NCI-H2081 (cell line): ENCODE measurements at places on chromosomes 7 and 10.

GRCh38 chr10:131750171-131750895 is 150.5 kb upstream of the PPP2R2D start:
- DNase-seq = no peak

DNA sequence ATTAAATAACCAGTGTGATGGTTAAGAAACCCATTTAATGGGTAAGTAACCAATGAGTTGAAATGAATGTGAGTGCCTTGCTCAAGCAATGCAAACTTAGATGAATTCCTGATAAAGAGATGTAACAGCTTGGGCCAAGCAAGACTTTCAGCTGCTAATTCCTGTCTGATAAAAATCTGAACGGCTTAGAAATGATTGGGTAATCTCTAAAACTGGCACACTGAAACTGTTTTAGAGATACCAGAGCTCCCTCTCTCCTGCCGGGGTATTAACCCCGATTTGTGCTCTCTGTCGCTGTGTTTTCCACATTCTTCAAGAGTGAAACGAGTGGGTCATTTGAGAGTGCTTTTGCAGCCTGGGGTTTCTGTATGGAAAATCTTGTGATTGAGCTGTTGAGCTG is 534.9 kb upstream of the GALNT17 start:
- no peak for DNase-seq

- DNase-seq = no peak
Observed at GRCh38 chr7:80940539-80941207, 21.8 kb upstream of the SEMA3C start.

DNA sequence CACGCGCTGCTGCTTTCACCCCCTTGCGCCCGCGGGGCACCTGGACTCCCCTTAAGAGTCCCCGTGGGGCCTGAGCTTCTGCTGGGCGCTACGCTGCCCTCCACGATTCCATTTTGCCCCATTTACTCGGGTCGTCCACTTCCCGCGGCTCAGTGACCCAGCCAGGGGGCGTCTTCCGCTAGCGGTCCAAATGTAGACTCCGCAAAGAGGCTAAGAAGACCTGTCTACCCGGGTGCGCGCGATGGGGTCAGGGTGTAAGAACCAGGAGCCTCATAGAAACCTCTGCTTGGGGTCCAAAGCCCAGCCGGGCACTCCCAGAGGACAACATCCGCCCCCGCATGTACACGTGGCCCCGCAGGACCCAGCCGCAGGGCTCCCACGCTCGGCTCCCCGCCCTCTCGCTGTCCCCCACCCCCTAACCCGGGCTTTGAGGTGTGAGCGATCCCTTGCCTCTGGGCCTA is 5.2 kb upstream of the HMX2 start:
- DNase-seq = no peak

GRCh38 chr10:21849607-21850006 is 153.9 kb downstream of the DNAJC1 start:
- DNase-seq = no peak

GRCh38 chr10:538895-539294 is 150.6 kb downstream of the DIP2C start:
- DNase-seq = no peak

- no peak for DNase-seq
Observed at GRCh38 chr7:144019457-144019856, 19.3 kb downstream of the OR6B1 start.

- DNase-seq = no peak
Observed at GRCh38 chr10:63003816-63004453, 129.2 kb upstream of the NRBF2 start.

- peak; percentile 76 for DNase-seq
Observed at GRCh38 chr7:18552316-18552916, 56.9 kb downstream of the HDAC9 start.

DNA sequence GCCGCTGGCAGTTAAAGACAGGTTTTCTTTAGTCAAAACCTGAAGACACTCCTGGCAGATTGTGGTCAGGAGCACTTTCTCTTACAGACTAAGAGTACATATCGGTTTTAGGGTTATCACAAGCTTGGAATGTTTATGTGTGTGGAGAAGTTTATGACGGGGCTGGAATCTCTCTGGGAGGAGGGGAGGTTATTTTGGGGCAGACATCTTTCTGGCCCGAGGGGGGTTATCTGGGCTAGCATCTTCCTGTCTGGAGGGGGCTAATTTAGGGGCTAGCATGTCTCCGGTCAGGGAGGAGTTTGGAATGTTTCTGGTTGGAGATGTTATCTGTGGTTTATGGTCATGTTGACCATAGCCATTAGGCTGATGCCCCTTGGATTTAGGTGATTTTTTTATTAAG is 141.2 kb upstream of the KIF5B start:
- no peak for DNase-seq

DNA sequence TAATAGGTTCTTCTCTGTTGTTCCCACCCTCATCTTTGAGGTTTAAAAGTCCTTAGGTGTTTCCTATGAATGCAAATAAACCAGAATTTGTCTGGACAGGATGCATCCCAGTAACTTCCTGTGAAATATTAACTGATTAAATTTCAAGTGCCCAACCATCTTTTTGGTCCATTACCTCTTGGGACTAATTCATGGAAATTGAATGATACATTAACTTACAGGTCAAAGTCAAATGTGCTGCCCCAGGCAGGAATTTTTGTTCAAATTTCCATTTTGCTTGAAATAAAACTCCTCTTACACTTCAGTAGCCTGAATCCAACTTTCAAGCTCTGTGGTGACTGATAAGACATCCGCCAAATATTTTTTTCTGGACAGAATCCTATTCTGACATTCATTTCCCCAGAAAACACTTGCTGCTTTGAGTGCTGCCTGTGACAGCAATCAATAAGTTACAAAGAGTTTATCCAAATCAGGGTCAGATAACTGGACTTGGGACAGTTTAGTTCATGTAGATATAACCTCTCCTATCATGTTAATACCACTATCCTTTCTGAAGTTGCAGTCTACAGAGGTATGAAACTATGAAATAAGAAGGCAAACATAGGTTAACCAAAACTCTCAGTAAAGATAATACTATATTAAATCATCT is 383.5 kb downstream of the POM121L12 start:
- no peak for DNase-seq

- DNase-seq = no peak
Observed at GRCh38 chr7:42285383-42285824, 48.4 kb upstream of the GLI3 start.

- no peak for DNase-seq
Observed at GRCh38 chr10:98485959-98486358, 39.2 kb upstream of the HPS1 start.

DNA sequence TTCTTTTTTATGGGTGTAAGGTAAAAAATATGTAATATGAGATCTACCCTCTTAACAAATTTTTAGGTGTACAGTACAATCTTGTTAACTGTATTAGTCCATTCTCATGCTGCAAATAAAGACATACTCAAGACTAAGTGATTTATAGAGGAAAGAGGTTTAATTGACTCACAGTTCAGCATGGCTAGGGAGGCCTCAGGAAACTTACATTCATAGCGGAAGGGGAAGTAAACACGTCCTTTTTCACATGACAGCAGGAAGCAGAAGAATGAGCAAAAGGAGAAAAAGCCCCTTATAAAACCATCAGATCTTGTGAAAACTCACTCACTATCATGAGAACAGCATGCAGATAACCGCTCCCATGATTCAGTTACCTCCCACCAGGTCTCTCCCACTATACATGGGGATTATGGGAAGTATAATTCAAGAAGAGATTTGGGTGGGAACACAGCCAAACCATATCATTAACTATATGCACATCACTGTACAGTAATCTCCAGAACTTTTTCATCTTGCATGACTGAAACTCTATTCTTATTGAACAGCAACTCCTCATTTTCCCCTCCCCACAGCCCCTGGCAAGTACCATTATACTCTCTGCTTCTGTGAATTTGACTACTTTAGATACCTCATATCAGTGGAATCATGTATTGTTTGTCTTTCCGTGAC is 127.4 kb downstream of the WNT2 start:
- DNase-seq = no peak

GRCh38 chr7:70972693-70973092 is 159.3 kb upstream of the GALNT17 start:
- DNase-seq = no peak

GRCh38 chr10:132685921-132686680 is 99.8 kb downstream of the NKX6-2 start:
- DNase-seq = no peak

DNA sequence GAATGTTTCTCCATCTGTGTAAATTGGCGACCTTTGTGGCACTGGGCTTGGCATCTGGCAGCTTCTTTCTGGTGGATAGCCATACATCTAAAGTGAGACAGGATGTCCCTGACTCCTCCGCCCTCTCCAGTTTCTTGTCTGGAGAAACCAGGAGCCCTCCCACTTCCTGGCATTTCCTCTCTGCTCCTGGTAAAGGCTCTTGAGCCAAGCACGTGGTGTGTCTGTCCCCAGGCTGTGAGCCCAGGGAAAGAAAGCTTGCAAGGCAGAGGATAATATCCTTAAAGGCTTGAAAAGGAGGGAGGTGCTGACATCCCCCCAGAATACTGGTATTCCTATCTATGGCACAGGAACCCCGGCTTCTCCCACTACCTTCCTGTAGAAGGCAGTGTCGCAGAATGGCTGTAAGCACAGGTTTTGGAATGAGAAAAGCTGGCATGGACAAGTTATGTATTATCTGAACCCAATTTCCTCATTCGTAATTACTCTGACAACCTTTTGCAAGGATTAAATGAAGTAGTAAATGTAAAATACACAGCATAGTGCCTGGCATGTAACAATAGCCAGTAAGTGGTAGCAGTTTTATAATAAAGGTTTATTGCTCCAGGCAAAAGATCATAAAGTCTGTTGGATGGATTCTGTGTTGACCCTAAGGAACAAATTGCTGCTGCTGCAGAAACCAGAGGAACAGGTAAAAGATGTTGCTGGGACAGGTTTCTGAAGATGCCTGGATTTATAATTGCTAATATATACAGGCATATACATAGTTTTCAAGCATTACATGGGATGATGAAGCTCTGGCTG is 11.8 kb upstream of the ACSL5 start:
- DNase-seq = no peak

DNA sequence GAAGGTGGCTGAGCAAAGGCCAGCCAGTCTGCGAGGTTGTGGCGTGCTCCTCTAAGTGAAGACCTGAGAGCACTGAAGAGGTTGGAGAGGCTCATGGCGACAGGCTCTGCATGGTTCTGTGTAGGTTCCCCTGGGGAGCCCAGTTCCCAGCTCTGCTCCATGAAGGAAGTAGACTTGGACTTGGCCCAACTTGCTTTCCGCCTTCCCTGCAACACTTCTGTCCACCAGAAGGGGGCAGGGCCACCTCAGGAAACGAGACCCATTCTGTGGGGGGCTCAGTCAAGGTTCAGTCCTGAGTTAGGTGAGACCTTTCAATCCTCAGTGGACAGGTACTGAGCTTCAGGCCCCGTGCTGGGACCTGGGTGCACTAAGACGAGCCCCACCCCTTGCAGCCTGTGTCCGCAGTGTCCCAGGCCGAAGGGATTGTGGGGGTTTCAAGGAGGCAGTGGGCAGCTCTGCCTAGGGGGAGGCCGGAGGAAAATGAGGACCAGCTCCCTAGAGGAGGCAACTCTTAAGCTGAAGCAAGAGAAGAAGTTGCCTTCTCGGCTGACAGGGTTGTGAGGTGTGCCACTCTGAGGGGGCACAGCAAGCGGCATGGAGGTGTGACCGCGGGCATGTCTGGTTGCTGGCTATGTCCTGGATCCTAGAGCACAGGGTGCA is 15.0 kb upstream of the PCBD1 start:
- DNase-seq = peak; percentile 31

GRCh38 chr10:7027913-7028808 is 382.7 kb downstream of the SFMBT2 start:
- DNase-seq = no peak

DNA sequence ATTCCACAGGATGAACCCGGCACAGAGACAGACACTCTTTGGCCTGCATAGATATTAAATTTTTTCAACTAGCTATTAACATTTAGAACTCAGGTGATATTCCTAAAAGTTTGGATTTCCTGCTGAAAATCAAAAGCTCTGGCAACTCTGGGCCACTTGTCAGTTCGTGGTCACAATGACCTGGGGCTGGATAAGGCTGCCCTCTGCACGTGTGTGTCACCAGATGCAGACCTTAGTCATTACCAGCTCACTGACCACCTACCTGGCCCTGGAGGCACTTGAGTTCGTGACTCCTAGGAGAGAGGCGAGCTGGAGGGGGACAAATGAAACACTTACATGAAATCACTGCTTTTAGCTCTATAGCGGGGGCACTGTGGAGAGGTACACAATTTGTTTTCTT is 126.5 kb downstream of the HIPK2 start:
- DNase-seq = no peak

GRCh38 chr7:32108651-32109050 is 38.4 kb upstream of the PDE1C start:
- DNase-seq = no peak

DNA sequence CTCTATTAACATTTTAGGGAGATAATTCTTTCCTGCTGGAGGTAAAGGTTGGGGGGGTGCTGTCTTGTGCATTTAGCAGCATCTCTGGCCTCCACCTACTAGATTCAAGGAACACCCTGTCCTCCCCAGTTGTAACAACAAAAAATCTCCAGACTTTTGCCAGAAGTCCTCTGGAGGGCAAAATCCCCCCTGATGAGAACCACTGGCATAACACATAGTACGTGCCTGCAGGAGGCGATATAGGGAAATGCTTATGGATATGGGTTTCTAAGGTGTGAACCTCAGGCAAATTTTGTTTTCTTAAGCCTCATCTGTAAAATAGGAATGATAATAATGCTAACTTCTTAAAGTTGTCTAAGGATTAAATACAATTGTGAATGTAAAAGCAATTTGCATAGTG is 2.9 kb upstream of the OSBPL3 start:
- no peak for DNase-seq

DNA sequence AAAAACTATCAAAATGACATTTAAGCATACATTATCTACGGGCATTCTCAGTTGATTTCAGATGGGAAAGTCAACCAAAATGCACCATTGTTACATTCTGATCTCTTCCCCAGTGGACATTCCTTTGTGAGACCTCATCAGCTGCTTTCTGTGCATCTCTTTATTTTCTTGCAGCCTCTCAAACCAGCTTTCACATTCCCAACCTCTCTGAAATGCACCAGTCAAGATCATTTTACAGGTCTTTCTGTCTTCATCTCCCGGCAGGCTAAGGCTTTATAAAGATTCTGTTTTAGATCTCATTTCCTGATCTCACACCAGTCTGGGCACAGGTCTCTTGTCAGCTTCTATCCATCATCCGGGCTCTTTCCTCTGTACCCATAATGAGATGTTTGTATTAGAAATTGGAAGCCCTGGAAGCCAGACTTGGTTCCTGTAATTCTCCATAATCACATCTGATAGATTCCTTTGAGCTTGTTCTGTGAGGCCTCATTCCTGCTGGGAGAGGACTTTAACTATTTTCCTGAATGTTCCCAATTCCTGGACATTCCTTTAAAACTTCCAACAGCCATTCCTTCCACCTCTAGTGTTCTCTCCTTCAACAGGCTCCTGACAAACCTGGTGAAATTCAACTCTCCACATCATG is 44.3 kb upstream of the ARL4A start:
- no peak for DNase-seq

GRCh38 chr7:52436278-52436677 is 599.2 kb upstream of the POM121L12 start:
- no peak for DNase-seq
